ENCODE measurements at places on chromosomes 5 and 9.

GRCh38 chr9:73807952-73808351, 656.3 kb downstream of the ANXA1 start:
- no peak for DNase-seq

- DNase-seq = no peak
Measured at GRCh38 chr9:90343366-90343765, 299.3 kb downstream of the DIRAS2 start.

GRCh38 chr5:37272511-37272910, 23.3 kb upstream of the CPLANE1 start:
- DNase-seq = no peak

DNA sequence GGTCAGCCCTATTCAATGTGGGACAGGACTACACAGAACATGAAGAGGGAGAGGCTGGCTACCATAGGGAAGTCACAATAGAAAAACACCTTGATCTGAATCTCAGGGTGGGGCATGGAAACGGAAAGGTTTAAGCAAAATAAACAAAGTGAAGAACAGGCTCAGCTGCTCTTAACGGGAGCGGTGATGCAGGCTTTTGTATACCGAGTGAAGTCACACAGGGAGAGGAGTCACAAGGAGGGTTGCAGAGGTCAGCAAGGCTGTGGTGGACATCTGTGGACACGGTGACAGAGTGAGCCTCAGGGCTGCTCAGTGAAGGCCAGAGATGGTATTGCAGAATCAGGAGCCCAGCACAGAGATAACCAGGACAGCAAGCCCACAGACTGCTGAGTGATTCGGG, 30.6 kb upstream of the SEMA4D start:
- DNase-seq = no peak

- no peak for DNase-seq
Measured at GRCh38 chr9:89418882-89419640, 78.9 kb downstream of the SEMA4D start.

GRCh38 chr9:123860603-123861002, 69.3 kb downstream of the DENND1A start:
- DNase-seq = no peak

DNA sequence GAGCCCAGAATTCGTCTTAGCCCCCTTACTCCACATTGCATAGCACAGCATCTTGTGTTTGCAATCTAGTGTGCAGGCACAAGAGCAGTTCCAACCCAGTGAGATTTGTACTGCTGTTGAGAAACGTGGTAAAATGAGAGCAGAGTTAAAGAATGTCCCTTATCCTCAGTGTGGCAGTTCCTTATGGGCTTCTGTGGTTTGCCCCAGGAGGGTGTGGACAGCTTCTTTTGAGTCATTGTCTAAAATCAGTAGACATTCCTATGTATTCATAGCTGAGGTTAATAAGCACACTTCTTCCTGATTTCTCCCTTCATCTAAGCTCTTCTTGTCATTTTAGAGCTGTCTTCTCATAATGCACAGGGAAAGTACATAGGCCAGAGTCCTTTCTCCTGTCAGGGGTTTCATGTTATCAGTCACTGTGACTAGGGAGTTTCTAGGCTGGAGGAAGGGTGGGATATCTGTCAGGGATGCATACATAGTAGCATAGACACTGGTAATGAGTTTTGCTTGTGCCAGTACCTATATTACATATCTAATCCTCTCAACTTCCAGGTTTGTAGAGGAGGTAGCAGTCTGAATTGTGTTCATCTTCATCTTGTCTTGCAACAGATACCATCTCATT, 2.0 kb upstream of the CAVIN4 start:
- no peak for DNase-seq

DNA sequence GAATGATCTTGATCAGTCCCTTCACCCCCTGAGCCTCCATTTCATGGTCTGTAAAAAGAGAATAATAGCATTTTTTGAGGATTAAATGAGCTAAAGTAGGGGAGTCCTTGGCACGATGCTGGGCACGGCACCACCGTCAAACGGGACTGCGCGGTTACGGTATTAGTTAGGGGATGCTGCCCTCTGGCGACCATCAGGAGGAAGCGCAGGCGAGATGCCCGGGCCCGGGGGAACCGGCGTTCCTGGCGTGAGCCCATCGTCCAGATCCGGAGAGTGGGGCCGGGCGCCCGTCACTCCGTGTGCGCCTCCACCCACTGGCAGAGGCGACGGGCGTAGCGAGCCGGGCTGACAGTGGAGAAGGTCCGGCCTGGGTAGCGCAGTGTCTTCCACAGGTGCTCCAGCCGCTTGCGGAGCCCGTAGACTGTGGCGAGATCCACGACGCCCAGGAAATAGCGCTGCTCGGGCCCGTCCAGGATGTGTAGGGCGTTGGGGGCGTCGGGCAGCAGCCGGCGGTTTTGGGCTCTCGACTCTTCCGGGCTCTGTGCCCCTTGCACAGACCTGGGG, 4.8 kb upstream of the ST6GALNAC4 start:
- DNase-seq = peak; percentile 64

- DNase-seq = no peak
Measured at GRCh38 chr9:83081846-83082245, 18.9 kb upstream of the RASEF start.

DNA sequence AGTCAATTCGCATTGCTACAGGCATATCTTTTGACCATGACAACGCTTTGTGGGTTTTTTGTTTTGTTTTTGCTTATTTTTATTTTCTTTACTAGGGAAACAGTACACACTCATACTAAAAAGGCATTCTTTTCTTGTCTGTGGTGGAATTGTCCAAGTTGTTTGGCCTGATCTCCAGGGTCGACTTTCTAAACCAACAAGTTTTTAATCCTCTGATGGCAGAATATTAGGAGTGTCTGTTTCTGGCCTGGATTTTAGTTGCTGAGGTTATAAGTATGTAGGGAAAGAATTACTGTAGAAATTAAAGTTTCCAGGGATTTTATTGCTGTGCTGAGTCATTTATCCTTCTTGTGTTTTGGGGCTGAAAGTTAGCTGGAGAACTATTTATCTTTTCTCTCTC, 218.5 kb downstream of the TAF11L14 start:
- no peak for DNase-seq

GRCh38 chr5:179405426-179406030, 60.3 kb upstream of the ADAMTS2 start:
- no peak for DNase-seq

- DNase-seq = no peak
Measured at GRCh38 chr5:60972231-60972630, 27.2 kb downstream of the NDUFAF2 start.

- no peak for DNase-seq
Measured at GRCh38 chr5:106796081-106796480, 874.7 kb downstream of the EFNA5 start.
